ENCODE measurements at places on chromosomes 4 and X.

DNA sequence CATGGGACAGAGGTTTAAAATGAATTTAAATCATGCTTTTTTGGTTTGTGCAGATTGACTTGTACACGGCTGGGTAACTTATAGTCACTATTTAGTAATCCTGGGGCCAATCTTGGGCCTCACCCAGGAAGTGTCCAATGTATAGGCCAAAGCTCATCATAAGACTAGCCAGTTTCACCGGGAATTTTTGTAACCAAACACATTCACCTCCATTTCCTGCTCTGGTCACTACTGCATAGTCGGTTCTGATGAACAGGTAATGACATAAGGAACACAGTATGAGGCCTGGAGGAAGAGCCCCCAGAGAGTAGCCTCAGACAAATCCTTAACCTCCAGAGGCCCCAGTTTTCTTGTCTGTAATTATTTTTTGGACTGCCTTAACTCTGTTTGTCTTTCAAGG is 81.9 kb downstream of the HPRT1 start:
- no peak for DNase-seq

DNA sequence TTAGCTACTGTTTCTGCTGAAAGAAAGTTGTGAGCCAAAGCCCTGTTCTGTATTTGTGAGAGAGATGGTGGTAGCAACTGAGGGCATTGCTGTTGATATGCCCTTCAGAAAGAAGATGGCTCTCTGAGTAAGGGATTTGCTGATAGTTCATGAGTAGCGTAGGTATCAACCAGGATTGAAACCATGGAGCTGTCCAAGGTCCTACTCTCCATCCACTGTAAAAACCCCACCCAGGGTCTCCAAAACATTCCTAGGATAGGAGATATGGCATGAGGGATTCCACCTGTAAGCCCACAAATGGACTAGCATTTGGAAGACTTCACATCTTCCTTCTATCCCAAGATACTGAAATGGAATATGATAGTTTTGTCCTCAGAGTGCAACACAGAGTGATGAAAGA is 277.1 kb upstream of the PRKX start:
- DNase-seq, result no peak

DNA sequence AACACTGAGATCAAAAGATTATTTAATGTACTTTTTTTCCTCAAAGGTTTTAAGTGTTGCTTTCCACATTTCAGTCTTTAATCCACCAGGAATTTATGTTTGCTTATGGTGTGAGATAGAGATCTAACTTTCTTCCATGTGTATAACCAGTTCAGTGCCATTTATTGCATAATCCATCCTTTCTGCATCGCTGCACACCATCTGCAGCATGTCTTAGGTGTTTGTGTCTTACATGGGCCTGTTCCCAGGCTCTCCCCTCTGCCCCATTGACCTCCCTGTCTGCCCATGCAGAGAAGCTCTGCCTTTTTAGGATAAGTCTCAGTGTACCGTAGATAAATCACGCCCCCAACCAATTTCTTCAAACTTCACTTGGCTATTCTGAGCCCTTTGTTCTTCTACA is 30.3 kb downstream of the NSDHL start:
- no peak for DNase-seq

- DNase-seq, result no peak
These were observed 100.8 kb downstream of the DCK start for GRCh38 chr4:71094201-71094600.

DNA sequence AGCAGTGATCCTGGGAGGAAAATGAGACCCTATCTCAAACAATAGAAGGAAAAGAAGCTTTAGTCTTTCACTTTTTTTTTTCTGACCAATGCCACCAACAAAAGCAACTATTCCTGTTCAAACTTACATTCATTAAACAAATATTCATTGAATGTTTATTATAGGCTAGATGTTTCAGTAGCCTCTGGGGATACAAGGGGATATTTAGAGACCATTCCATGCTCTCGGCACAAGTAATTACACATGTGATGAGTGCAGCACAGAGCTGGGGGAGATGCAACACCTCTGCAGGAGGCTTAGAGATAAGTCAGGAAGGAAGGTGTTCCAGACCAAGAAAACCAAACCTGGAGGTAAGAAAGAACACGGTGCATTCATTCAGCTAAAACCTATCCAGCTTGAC is 68.3 kb downstream of the PALLD start:
- no peak for DNase-seq

DNA sequence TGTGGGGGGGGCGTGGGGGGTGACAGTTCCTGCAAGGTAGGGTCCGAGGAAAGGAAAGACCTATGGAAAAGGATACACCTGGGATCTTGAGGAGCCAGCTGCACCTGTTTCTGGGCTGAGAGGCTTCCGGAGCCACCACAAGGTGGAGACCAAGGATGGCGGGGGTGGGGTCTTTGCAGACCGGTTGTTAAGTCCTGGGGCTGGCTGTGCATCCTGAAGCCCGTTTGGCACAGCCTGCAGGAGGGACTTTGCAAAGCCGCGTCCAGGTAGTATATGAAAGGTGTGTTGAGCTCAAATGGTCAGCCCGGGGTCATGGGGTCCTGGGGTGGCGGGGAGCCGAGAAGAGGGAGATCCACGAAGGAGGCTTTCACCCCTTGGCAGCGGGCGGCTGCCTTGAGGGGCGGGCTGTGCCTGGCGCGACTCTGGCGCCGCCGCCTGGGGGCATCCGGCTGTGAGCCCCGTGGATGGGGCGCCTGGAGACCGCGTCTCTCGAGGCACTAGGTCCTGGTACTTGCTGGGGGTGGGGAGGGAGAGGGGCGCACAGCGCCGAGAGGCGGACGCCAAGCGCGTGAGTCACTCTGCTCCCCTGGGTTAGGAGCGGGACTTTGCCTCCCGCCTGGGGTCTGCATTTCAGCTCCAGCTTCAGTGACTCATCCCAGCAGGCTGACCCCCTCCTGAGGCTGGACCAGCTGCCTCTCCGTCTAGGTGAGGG is 58.2 kb upstream of the DYNLT3 start:
- DNase-seq, result peak; percentile 20

- DNase-seq, result no peak
These were observed at the start of gene PGRMC2 for GRCh38 chr4:128287141-128287870. TSS of gene PGRMC2 (minus strand) at chr4:128287813. CDS start at chr4:128287790, 23 bp downstream.

DNA sequence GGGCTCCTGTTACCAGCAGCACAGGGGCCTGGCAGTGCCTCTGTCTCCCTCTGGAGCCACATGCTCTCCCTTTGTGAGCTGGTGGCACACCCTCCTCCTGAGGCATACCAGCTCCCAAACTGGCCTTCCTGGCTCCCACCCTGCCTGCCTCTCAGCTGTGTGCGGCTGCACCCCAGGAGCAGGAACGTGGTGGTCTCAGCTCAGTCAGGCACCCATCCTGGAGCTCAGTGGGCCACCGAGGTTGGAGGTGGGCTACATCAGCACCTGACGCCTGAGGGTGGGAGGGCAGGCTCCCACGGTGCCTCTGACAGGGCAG is 85.9 kb upstream of the NKX1-1 start:
- DNase-seq, result no peak

GRCh38 chr4:110068248-110068647 is 130.2 kb downstream of the ELOVL6 start:
- DNase-seq, result no peak

GRCh38 chr4:37991623-37992410 is 31.6 kb downstream of the PTTG2 start:
- no peak for DNase-seq

- DNase-seq, result peak; percentile 85
These were observed 7.2 kb downstream of the TBC1D14 start for GRCh38 chr4:6916587-6917460.

GRCh38 chr4:80434238-80434637 is 98.7 kb downstream of the CFAP299 start:
- no peak for DNase-seq

DNA sequence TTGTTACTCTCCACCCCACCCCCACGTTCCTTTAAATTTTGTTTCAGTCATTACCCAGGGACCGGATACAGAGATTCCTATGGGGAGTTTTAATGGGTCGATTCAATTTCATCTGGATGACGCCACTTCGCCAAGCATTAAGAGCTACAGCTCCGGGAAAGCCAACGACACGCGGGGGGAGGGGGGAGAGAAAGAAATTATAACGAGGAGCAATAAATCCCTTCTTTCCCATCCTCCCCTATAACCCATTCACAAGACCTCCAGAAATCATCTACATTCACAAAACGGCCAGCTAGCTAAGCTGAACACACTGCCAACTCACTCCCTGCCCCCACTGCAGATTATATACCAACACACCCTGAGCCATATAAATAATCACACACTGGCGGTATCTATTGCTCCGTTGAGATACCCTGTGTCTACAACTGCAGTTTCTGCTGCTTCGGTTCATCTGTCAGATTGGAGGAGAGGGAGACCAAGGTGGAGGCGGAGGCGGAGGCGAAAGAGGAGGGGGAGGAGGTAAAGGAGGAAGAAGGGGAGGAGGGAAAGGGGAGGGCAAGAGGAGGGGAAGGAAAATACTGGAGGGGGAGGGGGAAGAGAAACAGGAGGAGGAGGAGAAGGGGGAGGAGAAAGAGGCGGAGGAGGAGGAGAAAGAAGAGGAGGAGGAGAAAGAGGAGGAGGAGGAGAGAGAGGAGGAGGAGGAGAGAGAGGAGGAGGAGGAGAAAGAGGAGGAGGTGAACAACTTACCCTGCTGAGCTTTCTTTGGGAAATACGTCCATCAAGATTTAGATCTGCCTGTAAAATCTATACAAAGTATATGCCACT is 113.9 kb upstream of the VAMP7 start:
- DNase-seq, result peak; percentile 52

DNA sequence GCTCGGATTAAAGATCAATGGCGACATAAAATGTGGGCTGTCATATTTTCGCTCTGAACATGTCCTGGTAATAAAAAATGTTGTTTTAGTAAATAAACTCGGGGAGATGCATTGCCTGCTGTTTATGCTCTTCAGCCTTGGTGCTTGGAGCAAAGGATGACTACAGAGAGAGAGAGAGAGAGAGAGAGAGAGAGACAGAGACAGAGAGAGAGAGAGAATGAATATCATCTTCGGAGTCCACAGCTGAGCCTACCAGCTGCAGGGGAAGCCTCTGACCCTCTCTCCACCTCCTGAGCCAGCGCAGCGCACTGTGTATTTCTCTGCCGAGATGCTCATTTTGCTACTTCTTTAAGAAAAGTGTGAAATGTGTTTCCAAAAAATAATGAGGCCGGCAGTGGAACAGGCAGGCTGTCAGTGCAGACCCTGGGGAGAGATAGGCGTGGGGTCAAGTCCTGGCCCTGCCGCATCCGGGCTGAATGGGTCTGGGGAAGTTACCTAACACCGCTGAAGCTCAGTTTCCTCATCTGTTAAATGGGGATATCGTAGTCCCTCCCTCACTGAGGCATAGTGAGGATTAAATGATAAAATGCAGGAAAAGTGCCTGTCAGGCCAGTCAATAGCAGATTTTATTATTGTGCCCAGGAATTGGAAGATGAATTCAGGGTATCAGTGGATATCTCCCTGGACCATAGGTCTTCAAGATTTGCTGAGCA is 58.5 kb upstream of the LGI2 start:
- no peak for DNase-seq

DNA sequence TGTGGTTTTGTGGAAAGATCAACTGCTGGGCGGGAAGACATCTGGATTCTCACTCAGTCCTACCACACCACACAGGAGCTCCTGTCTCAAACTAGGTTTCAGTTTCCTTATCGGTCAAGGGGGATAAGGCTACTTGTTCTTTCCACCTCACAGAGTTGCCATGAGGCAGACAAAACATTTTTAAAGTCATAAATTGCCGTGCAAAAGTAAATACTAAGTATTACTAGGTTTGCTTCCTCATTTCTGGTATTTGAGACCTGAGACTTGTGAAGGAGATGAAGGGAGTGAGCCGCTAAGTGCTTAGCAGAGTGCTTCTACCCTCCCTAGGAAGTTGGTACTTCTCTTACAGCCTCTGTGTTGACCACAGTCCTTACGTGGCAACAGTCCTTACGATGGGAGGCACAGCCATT is 1.5 kb downstream of the LAP3 start:
- peak; percentile 27 for DNase-seq

DNA sequence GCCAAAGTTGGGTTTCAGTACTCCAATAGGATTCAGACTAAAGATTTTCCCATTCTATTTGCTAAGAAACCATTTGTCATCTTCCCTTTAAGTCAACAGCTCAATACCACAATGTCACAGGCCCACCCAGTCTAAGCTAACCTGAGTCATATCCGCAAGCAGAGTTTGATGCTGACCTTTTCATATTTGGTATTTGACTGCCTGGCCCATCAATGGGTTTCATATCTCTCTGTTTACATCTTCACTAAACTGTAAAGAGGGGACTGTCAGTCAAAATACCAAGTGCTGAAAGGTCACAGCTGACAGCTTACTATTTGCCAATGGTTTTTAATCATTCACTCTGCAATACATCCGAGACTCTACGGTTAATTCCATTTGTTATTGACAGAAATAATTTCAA is 707.5 kb upstream of the ACTRT1 start:
- no peak for DNase-seq

- DNase-seq, result no peak
These were observed 518.8 kb upstream of the LCORL start for GRCh38 chr4:18540349-18540748.

DNA sequence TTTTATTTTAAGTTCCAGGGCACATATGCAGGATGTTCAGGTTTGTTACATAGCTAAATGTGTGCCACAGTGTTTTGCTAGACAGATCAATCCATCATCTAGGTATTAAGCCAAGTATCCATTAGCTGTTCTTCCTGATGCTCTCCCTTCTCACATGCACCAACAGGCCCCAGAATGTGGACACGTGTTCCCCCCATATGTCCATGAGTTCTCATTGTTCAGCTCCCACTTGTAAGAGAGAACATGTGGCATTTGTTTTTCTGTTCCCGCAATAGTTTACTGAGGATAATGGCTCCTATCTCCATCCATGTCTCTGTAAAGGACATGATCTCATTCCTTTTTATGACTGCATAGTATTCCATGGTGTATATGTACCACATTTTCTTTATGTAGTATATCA is 374.8 kb upstream of the FAT1 start:
- no peak for DNase-seq

DNA sequence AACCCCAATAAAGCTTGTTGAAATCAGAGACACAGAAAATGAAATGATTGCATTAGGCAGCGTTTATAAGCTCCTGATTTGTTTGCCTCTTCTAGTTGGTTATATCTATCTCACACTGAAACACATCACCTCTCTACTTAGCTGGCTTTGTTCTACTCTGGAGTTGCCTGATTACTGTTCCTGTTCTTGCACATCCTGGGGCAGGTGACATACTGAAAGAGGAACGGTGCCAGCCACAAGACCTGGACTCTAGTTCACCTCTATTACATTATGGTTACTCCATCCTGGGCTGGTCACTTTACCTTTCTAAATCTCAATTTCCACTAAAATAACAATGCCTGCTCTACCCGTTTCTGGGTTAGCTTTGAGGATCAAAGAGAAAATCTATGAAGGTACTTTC is 47.9 kb downstream of the TRIM2 start:
- DNase-seq, result no peak

DNA sequence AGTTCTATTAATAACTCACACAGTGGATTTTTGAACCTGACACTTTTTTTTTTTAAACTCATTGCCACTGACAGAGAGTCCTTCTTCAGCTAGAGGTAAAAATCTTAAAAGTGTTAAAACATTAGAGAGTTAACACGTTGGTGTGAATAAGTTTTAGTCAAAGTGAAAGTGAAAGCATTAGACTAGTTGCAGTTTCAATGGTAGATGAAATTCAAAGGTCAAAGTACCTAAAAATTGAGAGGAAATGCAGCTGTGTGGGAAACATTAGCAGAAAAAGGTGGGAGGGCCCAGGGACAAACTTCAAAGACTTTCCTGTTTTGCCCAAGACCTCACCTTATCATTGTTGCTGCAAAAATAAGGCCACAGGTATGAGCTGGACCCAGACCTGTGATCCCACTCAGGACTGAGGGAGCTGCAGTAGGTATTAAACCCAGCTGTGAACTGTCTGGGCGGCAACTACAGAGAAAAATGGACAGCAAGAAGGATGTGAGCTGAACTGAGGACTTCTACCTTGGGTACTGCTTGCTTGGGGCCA is 17.6 kb upstream of the GABRA4 start:
- DNase-seq, result no peak

- no peak for DNase-seq
These were observed 39.7 kb upstream of the VCX3B start for GRCh38 chrX:8424912-8425311.

Data from activated CD4-positive, alpha-beta memory T cell treated with anti-CD3 and anti-CD28 coated beads for 36 hours (primary cell).